Stimulated activated CD8-positive, alpha-beta memory T cell treated with anti-CD3 and anti-CD28 coated beads, Interleukin-15, amount 100 ng/mL, for 1 hour (primary cell): ENCODE measurements at places on chromosomes 12 and 14.

- DNase-seq, result no peak
These were observed 360.5 kb downstream of the CACNA1C start for GRCh38 chr12:2413301-2413700.

GRCh38 chr12:108144080-108144479 is 15.0 kb downstream of the WSCD2 start:
- no peak for DNase-seq

DNA sequence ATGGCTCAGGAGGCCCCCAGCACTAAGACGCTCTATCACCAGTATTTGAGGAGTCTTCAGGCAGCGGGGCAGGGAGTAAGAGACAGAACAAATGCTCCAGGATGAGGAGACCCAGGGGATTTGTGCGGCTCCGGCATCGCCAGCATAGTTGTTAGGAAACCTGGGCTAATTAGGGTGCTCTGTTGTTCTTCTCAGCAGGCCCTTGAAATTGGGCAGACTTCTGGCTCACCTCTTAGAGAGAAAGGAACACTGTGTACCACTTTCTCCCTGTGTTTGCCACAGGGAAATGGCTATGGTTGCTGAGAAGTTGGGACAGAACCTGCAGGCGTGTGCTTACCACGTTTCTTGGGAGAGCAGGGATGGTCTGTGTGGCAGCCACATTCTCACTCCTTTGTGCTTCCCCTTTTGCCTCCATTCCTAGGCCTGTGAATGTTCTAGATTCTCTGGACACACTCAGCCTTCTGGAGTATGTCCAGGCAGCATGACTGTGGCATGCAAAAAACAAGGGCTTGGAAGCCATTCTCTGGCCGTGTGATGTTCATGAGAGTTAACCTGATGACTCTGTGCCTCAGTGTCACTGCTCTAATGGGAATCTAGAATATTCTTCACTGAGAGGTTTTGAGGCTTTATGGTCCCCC is 109.0 kb downstream of the CHST11 start:
- no peak for DNase-seq

DNA sequence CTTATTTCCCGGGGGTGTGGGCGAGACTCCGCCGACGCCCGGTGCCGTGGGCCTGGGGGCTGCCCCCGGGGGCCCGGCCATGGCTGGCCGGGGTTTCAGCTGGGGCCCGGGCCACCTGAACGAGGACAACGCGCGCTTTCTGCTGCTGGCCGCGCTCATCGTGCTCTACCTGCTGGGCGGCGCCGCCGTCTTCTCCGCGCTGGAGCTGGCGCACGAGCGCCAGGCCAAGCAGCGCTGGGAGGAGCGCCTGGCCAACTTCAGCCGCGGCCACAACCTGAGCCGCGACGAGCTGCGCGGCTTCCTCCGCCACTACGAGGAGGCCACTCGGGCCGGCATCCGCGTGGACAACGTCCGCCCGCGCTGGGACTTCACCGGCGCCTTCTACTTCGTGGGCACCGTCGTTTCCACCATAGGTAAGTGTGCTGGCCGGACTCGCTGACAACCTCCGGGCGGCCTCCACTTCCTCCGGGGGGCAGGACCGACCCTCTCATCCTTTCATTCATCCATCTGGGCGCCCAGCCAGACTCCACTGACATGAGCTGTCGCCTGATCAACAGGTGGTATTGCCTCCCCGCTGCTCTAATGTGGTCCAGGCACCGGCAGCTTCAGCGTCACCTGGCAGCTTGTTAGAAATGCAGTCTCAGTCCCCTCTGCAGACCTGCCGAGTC is 467 bp downstream of the KCNK13 start:
- no peak for DNase-seq

DNA sequence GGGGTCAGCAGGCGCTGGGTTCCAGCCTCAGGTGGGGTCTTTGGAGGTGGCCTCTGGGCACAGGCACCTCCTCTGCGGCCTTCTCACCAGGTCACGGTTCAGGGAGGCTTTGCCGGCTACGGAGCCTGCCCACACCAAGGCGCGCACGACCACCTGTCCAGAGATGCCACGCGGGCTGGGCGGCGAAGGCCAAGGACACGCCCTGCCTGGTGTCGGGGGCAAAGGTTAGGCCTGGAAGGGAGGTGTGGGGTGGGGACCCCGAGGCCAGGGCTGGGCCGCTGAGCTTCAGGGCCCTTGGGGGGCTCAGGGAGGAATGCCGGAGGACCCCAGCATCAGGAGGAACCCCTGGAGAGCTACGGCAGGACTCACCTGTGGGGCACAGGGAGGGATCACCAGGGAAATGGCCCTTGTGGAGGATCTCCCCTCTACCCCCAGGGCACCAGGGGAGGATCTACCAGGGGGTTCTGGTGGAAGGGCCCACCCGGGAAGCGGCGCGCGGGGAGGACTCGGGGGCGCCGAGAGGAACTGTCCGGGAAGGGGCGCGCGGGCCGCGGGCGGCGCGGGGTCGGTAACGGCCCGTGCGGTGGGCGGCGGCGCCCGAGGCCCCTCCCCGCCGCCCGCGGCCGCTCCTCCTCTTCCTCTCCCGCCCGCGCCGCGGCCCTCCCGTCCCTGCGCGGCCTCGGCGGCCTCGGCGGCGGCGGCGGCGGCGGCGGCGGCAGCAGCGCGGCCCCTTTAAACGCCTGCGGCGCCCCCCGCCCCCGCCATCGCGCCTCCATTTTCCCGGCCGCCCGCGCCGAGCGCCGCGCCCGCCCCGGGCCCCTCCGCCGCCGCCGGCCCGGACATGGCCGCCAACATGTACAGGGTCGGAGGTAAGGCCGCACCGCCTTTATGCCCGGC is at the start of gene MTA1:
Gene MTA1 (plus strand): TSS at position 633 of the 897 bp plus-strand sequence. CDS start 209 bp downstream, at position 842.
- no peak for DNase-seq

DNA sequence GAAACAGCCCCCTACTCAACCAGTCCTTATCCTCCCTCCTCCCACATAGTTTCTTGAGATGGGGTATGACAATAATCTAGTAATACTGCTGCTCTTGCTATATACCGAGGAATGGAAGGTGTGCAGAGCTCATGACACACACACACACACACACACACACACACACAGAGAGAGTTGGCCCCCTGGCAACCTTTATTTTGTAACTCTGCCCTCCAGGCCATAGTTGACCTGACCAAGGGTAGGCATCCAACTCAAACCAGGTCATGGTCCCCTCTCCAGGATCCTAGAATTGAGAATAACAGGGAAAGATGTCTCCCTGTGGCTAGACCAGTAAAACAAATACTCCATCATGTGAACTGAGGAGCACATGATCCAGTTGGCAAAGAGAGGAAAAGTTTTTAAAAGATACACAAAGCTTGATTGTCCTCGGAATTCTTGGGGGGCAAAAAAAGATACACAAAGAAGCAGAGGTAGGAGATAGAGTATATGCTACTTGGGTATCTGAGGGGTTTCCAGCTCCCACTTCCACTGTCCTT is 11.3 kb downstream of the ERO1A start:
- no peak for DNase-seq

DNA sequence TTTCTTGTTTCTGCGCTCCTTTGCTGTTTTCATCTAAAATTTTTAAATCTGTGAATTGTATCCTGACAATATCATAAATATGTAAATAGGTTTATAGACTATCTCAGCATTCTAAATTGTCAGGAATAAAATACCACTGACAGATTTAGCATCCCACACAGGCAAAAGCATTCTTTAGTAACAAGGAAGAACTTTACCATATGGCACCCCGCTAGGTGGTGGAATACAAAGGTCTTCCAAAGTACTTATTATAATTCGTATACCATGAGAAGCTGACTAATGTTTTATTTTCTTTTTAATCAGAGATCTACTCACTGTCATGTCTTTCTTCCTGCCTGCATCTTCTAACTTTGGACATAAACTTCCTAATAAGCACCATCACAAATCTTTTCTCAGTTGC is 328.8 kb upstream of the NOVA1 start:
- no peak for DNase-seq

DNA sequence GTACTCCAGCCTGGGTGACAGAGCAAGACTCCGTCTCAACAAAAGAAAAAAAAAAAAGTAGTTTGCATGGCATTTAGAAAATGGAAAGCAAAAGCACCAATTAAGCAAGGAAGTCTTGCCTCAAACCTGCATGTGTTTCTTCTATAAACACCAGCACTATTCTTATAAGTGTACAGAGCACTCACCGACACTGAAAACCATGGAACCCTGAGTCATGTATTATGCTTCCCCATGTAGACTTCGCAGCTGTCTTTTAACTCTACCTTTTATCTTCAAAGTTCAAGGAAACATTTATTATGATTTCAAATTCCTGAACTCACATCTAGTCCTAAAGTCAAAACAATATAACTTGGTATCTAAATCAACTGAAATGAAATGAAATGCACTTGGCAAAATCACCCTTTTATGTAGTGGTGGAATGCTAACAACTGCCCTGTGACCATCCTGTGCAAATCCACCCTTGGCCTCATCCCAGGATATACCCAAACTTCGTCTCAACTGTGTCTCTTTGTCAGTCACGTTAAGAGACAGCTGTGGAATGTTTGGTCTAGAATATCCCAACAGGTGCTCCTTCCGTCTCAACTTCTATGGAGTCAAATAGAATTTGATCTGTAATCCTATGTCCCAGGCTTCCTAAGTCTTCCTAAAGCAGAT is 4.8 kb downstream of the BCAT1 start:
- no peak for DNase-seq

GRCh38 chr12:53184828-53185227 is 4.1 kb upstream of the CSAD start:
- DNase-seq, result no peak

DNA sequence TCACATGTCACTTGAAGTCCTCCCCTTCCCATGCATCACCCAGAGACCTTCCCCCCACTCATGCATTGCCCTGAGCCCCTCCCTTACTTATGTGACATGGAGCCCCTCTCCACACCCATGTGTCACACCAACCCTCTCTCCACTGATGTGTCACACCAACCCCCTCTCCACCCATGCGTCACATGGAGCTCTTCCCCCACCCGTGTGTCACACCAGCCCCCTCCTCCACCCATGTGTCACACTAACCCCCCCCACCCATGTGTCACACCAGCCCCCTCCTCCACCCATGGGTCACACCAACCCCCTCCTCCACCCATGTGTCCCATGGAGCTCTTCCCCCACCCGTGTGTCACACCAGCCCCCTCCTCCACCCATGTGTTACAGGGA is 30.4 kb downstream of the RTL1 start:
- DNase-seq, result no peak

- no peak for DNase-seq
These were observed 28.4 kb upstream of the BDKRB2 start for GRCh38 chr14:96176275-96176674.

- no peak for DNase-seq
These were observed 130.3 kb upstream of the FUT8 start for GRCh38 chr14:65281991-65282895.

- DNase-seq, result no peak
These were observed 50.9 kb upstream of the BCL7A start for GRCh38 chr12:121970581-121971300.

GRCh38 chr12:69179786-69180185 is 59.6 kb upstream of the CPSF6 start:
- no peak for DNase-seq

DNA sequence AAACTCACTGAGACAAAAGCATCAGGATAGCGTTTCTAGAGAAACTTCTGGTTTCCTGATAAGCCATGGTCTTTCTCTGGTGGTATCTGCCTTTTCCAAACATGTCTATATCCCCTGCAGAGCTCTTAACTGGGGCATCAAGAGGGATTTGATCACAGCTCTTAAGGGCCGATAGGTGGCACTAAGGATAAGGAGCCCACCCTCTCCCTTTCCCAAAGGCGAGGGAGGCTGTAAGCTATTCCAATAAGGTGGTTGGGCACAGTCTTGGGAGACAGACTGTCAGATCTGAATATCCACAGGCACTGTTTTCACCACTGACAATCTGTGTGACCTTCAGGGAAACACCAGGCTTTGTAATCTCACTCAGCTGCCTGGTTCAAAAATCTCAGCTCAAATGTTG is 206.0 kb downstream of the ADGRD1 start:
- no peak for DNase-seq

- DNase-seq, result no peak
These were observed 30.9 kb downstream of the CCDC92 start for GRCh38 chr12:123941624-123942237.

DNA sequence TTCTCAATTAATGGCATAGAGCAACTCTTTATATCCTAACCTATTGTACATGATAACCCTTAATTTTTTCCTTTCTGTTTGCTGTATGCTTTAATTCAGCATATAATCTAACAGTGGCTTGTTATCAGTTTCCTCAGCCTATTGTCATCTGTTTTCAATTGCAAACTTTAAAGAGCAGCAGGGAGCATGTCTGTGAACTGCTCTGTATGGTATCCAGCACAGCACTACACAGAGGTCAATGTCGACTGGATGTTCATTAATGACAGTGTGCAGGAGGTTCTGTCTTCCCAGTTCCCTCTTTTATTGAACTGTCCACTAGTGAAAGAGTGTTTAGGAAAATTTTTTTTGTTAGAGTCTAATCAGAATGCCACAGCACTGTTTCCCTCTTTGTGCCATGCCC is 609.1 kb downstream of the SOX5 start:
- no peak for DNase-seq

- peak; percentile 46 for DNase-seq
These were observed 30.6 kb upstream of the RPLP0 start for GRCh38 chr12:120231316-120232011.

DNA sequence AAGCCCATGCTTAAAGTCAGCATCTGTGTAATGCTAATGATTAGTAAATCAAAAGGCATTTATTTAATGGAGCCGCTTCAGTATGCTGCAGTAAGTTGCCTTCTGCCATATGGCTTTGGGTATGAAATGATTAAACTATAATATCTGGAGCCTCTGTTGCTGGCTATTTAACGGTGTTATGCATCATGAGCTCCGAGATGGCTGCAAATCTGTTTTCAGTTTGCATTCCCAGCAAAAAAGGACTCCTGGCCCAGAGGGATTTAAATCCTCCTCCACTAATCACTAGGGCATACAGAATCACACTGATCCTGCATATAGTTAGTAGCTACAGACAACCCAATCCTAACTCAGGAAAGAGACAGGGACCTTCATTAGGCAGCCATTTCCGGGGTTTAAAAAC is 171.5 kb upstream of the EEA1 start:
- no peak for DNase-seq

- no peak for DNase-seq
These were observed 16.6 kb upstream of the IFI27L2 start for GRCh38 chr14:94145902-94146527.

GRCh38 chr12:22353615-22354325 is 19.3 kb upstream of the ST8SIA1 start:
- DNase-seq, result no peak

GRCh38 chr12:119949594-119949993 is 39.4 kb upstream of the BICDL1 start:
- no peak for DNase-seq

- DNase-seq, result no peak
These were observed 95.2 kb downstream of the LGMN start for GRCh38 chr14:92653162-92653651.

DNA sequence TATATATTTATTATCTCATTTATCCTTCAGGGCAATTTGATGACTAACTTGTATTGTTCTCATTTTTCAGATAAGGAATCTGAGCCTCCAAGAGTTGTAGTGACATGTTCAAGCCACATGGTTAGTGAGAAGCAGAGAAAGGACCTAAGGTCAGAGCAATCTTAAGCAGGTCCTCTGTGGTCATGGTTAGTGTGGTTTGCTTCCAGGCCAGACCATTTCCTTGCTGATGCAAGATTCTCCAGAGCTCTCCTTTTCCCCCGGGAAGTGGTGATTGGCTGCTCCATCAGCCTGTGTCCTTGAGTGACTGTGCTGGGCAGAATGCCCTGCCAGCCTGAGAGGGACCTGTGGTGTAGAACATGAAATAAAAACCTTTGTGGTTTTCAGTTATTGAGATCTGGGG is 141.3 kb downstream of the KTN1 start:
- no peak for DNase-seq
